Ureter (tissue), 1 donor: ENCODE measurements at places on chromosomes 3 and 15. TPM values are rescaled to one million over a fixed set of nuclear protein-coding genes. Genes with fewer than 3 reads are reported as not detected.

GRCh38 chr3:66442254-66443117 lies 58.3 kb downstream of the LRIG1 start:
- peak; percentile 79 for DNase-seq

The GCHFR gene
- 7.4 TPM for total RNA-seq

GRCh38 chr3:161423911-161424522 lies 52.7 kb upstream of the SPTSSB start:
- DNase-seq: no peak

The PEX11A gene
- 25.2 TPM for total RNA-seq

GRCh38 chr15:35991386-35991785 lies 445.4 kb upstream of the DPH6 start:
- DNase-seq: no peak

The SLC24A5 gene
- total RNA-seq: not detected

The GPR15 gene
- 4.0 TPM for total RNA-seq

DNA sequence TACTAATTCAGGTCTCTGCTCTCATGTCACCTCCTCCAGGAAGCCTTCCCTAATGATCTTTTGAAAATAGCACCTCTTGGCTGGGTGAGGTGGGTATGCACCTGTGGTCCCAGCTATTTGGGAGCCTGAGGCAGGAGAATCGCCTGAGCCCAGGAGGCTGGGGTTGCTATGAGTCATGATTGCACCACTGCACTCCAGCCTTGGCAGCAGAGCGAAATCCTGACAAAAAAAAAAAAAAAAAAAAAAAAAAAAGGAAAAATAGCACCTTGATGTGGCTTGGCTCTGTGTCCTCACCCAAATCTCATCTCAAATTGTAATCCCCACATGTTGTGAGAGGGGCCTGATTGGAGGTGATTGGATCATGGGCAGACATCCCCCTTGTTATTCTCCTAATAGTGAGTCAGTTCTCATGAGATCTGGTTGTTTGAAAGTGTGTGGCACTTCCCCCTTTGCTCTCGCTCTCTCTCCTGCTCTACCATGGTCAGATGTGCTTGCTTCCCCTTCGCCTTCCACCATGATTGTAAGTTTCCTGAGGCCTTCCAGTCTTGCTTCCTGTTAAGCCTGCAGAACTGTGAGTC lies 11.2 kb upstream of the RNU6-1 start:
- no peak for DNase-seq

DNA sequence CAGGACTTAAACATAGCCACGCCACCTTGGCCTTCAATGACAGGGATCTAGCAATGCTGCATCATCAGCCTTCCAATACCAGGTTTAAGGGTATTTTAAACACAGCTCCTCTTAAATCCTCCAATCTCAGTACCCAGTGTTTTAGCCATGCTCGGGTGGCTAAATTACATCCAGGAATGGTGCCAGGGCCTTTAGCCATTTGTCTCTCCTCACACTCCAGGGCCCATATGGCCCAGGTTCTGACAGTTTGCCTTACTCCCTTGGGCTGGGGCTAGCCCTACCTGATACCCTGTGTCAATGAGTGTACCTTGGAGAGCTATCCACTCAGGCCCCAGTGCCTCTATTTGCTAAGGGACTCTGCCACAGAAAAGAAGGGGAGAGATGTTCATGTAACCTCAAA lies 29.4 kb downstream of the ZNF589 start:
- DNase-seq: no peak

- DNase-seq: no peak
Observed at GRCh38 chr3:187747506-187747905, 2.2 kb upstream of the BCL6 start.

The PAQR5 gene
- total RNA-seq: 6.5 TPM
